ENCODE measurements at places on chromosomes 3 and 15.

DNA sequence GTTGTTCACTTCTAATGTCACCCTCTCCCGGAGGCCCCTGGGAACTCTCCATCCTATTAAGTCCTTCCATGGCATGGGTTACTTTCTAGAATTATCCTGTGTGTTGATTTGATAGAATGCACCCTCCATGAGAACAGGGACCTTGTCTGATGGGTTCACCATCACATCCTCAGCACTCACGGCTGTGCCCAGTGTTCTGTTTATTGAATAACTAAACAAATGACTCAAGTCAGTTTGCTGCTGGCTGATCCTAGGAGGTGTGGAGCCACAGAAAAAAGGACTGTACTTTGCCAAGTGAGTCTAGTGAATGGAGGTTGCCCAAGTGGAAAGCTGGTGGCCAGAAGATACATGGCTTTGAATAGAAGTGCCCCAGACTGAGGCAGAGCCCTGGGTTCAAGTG lies 48.5 kb upstream of the RAB6B start:
- DNase-seq, result peak; percentile 39

GRCh38 chr3:128001576-128001975 lies 50.7 kb upstream of the SEC61A1 start:
- peak; percentile 33 for DNase-seq

GRCh38 chr3:120678331-120678947 lies 3.6 kb downstream of the HGD start:
- peak; percentile 76 for DNase-seq

- DNase-seq, result peak; percentile 95
Observed at GRCh38 chr3:159854500-159855124, 134.0 kb upstream of the IL12A start.

Data from epithelial cell of esophagus (primary cell).